Uterus (tissue), 4 donors: ENCODE measurements at places on chromosomes 1 and 21.

- peak overlapping the region; percentile 83 for H3K27ac ChIP-seq
- no peaks in the 10 kb centered on the region for H3K36me3 ChIP-seq
- no peaks in the 10 kb centered on the region for H3K4me1 ChIP-seq
- H3K4me3 ChIP-seq, result no peak overlapping the region
- H3K27me3 ChIP-seq, result no peaks in the 10 kb centered on the region
Measured at GRCh38 chr21:45119812-45120211, 45.4 kb downstream of the ADARB1 start.

DNA sequence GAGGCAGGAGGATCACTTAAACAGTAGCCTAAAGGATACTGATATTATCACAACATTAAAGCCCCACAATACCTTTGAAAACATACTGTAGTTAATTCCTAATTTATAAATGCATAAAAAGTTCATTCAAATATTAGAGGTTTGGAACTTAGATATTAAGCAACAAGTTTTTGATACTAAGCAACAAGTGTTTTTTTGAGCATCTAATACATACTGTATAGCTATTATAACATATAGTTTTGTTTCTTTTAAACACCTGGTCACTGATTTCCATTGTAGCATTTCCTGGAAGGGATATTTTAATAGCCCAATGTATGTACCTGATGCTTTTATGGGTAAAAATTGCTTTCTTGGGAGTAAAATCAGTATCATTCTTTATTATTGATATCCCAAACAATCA is 4.5 kb downstream of the UHMK1 start:
- no peaks in the 10 kb centered on the region for H3K27me3 ChIP-seq
- no peak overlapping the region for H3K4me3 ChIP-seq

DNA sequence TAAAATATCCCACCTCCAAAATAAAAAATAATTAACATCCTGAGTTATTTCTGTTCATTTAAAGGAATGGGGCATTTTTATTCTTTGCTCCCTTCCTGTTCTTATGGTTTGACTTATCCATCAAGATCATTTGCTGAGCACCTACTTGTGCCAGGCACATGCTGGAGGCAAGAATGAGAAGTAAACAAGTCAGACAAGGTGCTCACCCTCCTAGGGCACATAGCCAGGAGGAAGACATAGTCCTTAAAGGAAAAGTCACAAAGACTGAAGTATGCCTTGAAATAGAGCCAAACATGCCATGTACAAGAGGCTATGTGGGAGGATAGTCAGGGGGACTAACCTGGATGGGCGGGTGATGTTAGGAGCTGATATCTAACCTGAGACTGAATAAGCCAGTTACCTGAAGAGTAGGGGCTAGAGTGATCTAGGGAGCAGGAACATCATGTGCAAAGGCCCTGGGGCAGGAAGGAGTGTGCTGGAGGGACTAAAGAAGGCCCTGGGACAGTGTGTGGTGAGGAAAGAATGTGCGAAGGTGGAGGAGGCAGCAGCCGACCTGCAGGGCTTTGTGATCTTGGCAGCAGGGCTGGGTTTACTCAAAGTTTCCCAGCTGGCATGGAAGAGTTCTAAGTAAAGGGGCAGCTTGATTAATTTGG is 233.5 kb downstream of the MATN1 start:
- no peak overlapping the region for H3K27ac ChIP-seq
- H3K4me3 ChIP-seq, result no peak overlapping the region
- H3K36me3 ChIP-seq, result no peaks in the 10 kb centered on the region

DNA sequence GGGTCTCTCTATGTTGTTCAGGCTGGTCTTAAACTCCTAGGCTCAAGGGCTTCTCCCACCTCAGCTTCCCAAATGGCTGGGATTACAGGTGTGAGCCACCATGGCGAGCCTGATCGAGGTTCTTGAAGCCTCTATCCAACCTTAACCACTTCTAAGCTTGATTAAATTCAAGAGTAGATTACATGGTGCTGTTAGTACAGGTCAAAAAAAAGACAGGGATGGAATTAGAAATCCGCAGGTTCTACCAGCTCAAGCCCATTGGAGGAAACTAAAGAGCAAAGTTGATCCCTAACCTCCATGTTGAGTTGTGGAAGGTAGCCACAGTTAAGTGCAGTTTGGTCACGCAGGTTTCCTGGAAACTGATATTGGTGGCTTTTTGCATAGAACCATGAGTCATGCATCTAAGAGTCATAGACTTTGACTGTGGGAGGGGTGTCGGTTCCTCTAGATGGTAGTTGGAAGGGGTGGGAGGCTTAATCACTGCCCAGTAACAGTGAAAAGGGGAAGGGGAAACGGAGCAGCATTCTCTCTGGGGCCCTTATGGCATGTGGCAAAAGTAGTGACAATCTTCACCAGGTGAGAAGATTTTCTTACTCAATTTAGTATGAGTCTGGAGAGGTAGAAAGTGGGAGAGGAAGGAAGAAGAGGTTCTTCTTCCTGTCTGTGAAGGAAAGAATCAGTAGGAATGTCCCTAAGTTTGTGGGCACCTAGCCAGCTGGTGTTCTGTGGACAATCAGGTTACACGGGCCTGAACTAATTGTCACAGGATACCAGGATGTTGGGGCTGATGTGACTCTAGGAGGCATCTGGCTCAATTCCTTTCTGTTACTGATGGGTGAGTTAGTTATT is 7.0 kb downstream of the CD53 start:
- DNase-seq, result no peak
- no peaks in the 10 kb centered on the region for H3K27me3 ChIP-seq
- H3K27ac ChIP-seq, result no peak overlapping the region
- no peaks in the 10 kb centered on the region for H3K36me3 ChIP-seq
- no peak overlapping the region for H3K4me3 ChIP-seq

- H3K36me3 ChIP-seq, result no peaks in the 10 kb centered on the region
- no peaks in the 10 kb centered on the region for H3K4me1 ChIP-seq
- no peak overlapping the region for H3K4me3 ChIP-seq
- DNase-seq, result no peak
- H3K27ac ChIP-seq, result peak overlapping the region; percentile 48
Measured at GRCh38 chr1:19080721-19081120, 124.2 kb upstream of the IFFO2 start.

GRCh38 chr1:85146972-85147359 is 53.9 kb downstream of the SYDE2 start:
- H3K4me3 ChIP-seq, result no peak overlapping the region
- H3K4me1 ChIP-seq, result no peaks in the 10 kb centered on the region
- no peak for DNase-seq
- H3K27ac ChIP-seq, result no peak overlapping the region
- no peaks in the 10 kb centered on the region for H3K36me3 ChIP-seq
- H3K27me3 ChIP-seq, result no peaks in the 10 kb centered on the region

DNA sequence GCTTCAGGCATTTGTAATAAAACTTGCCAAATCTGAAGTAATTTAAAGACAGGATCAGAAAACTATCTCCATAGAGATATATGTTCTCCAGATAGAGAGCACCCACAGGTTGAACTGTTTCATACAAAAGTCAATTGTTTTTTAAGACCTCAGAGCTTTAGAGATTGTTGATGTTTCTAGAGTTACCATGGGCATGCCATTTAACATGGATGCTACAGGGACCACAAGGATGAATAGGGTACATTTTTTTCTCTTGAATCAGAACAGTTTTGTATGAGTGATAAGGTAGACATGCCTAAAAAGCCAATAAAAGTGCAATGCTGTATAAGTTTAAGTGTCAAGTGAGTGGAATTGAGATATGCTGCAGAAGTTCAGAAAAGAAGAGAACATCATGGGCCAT is 511.0 kb upstream of the CAMK1G start:
- H3K27ac ChIP-seq, result no peak overlapping the region
- H3K36me3 ChIP-seq, result no peaks in the 10 kb centered on the region
- DNase-seq, result no peak
- no peaks in the 10 kb centered on the region for H3K4me1 ChIP-seq
- no peak overlapping the region for H3K4me3 ChIP-seq
- H3K27me3 ChIP-seq, result no peaks in the 10 kb centered on the region

GRCh38 chr1:163820766-163821165 is 499.0 kb downstream of the NUF2 start:
- no peaks in the 10 kb centered on the region for H3K4me1 ChIP-seq
- no peaks in the 10 kb centered on the region for H3K36me3 ChIP-seq
- no peak overlapping the region for H3K27ac ChIP-seq
- no peak overlapping the region for H3K4me3 ChIP-seq

DNA sequence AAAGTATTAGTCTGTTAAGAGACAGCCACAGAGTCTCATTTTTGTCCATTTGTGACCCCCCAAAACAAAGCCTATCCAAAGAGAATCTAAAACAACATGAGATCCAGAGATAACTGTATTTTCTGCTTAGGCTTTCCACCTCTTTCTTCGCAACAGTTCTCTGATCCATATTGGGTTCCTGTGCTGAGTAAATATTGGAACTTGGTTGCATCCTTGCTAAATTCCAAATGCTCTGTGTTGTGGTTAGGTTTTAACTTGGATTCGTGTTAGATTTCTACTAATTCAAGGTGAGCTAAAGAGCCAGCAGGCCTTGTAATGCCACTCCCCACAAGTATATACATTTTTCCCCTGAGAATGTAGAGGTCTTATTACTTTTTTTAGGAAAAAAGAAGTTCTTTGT is 29.2 kb downstream of the FMO1 start:
- H3K36me3 ChIP-seq, result no peaks in the 10 kb centered on the region
- no peak for DNase-seq
- H3K27ac ChIP-seq, result no peak overlapping the region
- H3K4me1 ChIP-seq, result no peaks in the 10 kb centered on the region

DNA sequence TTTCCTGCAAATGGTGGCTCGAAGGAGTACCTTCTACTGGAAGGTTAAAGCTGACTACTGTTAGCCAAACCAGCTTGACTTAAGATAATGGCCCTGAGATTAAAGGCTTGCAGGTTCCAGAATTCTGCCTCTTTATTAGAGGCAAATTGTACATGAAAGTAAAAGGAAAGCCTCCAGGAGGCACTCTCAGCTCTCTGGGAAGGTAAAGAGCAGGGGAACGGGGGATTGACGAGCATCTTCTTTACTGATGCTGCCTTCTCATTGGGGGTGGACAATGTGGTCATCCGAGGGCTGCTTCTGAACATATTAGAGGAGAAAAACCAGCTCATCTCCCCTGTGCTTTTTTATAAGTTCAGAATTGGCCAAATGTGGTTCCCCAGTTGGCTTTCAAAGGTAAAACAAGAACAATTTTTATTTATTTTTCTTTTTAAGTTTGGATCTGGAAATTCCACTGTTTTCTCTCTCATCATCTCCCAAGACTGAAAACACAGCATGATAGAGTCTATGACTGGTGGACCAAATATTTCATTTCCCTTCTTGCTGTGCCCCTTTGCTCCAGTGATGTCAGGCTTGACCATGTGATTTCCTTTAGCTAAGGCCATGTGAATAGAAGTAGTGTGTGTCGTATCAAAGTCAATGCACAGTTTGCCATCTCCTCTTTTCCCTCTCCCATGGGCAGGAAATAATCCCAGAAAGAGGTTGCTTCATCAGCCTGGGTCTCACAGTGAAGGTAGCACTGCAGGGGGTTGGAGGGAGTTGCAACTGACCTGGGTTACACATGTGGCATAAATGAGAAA is 292.7 kb downstream of the PRDM2 start:
- no peak for DNase-seq
- H3K4me3 ChIP-seq, result no peak overlapping the region
- H3K4me1 ChIP-seq, result no peaks in the 10 kb centered on the region
- no peaks in the 10 kb centered on the region for H3K36me3 ChIP-seq
- no peaks in the 10 kb centered on the region for H3K27me3 ChIP-seq

- H3K4me3 ChIP-seq, result no peak overlapping the region
- H3K27me3 ChIP-seq, result no peaks in the 10 kb centered on the region
- no peaks in the 10 kb centered on the region for H3K4me1 ChIP-seq
- no peaks in the 10 kb centered on the region for H3K36me3 ChIP-seq
Measured at GRCh38 chr1:92876351-92876750, 44.5 kb downstream of the RPL5 start.

- no peak overlapping the region for H3K4me3 ChIP-seq
- H3K36me3 ChIP-seq, result no peaks in the 10 kb centered on the region
- no peaks in the 10 kb centered on the region for H3K4me1 ChIP-seq
- H3K27ac ChIP-seq, result no peak overlapping the region
- no peak for DNase-seq
Measured at GRCh38 chr1:227489572-227489971, 73.8 kb upstream of the ZNF678 start.

DNA sequence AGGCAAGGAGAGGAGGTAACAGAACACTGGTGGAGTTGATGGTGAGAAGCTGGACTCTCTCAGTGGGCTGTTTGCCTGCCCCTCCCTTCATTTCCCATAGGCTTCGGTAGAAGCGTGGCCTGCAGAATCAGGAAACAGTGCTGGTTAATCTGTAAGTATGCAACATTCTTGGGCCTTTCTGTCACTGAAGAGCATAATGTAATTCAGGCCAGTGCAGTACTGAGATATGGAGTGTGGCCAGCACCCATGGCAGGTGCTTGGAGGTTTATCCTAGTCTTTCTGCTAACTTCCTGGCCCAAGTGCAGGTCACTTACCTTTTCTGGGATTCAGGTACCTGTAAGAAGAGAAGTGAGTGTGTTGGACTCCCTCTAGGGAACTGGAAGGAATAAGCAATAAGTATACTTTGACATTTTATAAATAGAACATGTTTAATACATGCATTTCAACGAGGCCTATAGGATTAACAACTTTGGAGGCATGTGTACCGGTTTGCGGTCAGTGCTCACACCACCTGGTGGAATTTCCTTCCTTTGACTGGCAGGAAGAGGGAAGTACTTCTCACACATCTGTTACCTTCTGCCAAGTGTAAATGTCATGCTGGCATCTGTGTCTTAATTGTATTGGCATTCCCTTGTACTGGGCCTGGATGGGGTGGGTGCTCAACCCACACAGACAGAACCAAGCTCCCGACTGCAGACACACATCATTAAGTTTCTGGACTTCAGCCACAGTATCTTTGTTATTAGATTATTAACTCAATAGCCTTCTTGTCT is 105.5 kb downstream of the KIF26B start:
- no peak for DNase-seq
- no peaks in the 10 kb centered on the region for H3K36me3 ChIP-seq
- H3K4me1 ChIP-seq, result no peaks in the 10 kb centered on the region
- H3K27ac ChIP-seq, result no peak overlapping the region
- no peak overlapping the region for H3K4me3 ChIP-seq
- no peaks in the 10 kb centered on the region for H3K27me3 ChIP-seq

- H3K27ac ChIP-seq, result no peak overlapping the region
- H3K36me3 ChIP-seq, result no peaks in the 10 kb centered on the region
- DNase-seq, result no peak
- no peaks in the 10 kb centered on the region for H3K27me3 ChIP-seq
Measured at GRCh38 chr1:41773144-41773591, 145.6 kb downstream of the HIVEP3 start.

GRCh38 chr1:62208087-62208486 is 13.4 kb downstream of the L1TD1 start:
- H3K4me3 ChIP-seq, result no peak overlapping the region
- H3K27me3 ChIP-seq, result no peaks in the 10 kb centered on the region
- no peak overlapping the region for H3K27ac ChIP-seq
- H3K36me3 ChIP-seq, result no peaks in the 10 kb centered on the region

DNA sequence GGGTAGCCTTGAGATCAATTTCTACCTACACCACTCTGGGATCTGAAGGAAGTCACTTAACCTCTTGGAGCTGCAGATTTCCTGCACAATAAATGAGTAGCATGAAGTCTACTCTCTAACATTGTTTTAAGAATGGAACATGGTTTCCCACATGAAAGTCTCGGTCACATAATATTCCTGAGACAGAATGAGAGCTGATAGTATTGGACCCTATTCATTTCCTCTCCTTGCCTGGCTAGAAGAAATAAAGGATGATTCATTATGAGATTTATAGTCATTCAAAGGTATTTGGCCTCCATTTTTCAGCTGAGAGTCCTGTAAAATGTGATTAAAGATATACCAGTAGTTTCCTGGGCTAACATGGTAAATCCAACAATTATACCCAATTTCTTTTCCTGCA is 56.7 kb downstream of the ARHGAP29 start:
- DNase-seq, result no peak
- no peak overlapping the region for H3K27ac ChIP-seq
- H3K27me3 ChIP-seq, result no peaks in the 10 kb centered on the region
- H3K36me3 ChIP-seq, result no peaks in the 10 kb centered on the region
- H3K4me3 ChIP-seq, result no peak overlapping the region
- H3K4me1 ChIP-seq, result no peaks in the 10 kb centered on the region
